ENCODE measurements at places on chromosomes 1 and 21. TPM values are rescaled to one million over a fixed set of nuclear protein-coding genes. Genes with fewer than 3 reads are reported as not detected.

- no peak for DNase-seq
These were observed 45.7 kb downstream of the MTF2 start for GRCh38 chr1:93124556-93125355.

DNA sequence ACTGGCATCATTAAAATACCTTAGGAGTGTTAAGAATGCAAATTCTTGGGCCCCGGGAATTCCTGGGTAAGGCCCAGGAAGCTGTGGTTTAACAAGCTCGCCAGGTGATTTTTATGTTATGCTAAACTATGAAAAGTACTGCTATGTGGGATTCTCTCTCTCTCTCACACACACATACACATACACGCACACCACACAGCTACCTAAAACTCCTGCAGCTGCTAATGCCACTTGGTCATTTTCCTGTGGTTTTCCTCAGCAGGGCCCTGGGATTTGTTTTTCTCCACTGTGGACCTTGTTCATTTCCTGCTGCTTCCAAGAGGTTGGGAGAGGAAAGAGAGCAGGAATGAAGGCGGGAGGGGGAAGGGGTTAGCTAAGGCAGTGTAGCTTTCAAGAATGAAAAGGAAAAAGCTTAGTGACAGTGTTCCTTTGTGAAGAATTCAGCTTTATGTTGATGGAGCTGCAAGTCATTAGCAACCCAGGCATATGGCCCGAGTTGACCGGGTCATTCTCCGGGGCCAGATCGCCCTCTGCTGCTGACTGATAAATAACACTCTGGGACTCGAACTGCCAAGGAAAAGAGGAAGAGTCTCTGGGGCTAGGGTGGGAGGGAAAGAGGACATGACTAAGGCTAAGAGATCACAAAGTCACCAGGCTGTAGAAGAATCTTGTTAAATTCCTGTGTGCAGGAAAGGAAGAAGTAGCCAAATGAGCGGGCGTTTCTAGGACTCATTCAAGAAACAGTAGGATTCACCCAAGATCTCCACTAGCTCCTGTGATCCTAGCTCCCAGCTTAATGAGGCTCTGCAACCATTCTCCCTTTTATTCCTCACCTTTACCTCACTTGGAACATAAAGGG is 30.5 kb upstream of the LRIG2 start:
- DNase-seq, result no peak

- DNase-seq, result no peak
These were observed 722.3 kb downstream of the PLA2G4A start for GRCh38 chr1:187551061-187551460.

DNA sequence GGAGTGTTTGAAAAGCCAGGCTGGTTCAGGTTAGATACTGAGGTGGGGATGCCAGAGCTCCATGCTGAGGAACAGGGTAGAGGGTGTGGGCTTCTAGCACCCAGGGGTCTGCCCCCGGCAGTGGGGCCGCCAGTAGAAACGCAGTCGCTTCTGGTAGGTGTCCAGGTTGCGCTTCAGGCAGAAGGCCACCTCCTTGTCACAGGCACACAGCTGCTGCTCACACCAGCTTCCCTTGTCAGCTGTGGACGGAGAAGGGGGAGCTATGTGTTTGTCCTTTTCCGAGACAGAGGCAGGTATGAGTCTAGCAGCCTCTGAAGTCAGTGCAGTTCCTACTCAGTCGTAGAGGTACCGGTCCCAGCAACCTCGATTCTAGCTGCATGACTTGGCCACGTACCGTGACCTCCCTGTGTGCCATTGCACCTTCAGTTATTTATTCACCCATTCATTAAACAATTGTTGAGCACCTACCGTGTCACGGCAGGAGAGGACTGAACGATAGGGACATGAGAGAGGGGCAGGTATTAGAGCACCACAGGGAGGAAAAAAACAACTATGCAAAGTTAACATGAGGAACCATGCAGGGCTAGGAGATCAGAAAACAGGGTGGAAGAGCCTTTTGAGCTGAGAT is 5.2 kb downstream of the PLA2G2D start:
- DNase-seq, result no peak

DNA sequence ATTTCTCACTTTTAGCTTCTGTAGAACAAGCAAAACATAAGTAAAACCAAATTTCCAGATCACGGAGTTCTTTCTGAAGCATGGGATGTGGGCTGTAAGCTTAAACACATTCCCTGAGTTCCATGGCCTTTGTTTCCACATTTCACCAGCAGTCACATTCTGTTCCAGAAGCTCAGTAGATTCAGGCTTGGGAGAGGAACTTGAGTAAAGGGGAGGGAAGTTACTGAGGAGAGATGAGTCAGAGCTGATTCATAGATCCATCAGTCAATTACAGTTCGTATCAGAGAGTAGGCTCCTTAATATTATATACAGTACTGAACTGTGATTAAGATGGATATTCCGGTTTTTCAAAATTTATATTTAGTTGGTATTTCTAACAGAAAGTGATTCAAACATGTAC is 614.3 kb downstream of the NCAM2 start:
- no peak for DNase-seq

DNA sequence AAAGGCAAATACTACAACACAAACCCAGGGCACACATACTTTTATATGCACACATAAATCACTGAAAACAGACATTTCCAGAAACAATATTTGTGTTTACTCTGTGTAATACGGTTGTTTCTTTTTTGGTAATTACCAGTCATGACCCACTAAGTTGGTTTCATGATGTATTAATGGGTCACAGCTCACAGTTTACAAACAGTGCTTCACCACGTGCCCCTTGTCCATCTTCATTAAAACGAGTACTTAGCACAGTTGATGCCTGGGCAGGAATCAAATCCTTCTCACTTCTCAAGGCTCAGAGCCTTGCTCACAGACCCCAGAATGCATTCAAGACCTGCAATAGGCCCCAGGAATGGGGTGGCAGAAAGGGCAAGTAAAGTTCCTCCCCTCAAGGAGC is 13.8 kb downstream of the SSBP3 start:
- DNase-seq, result no peak

Gene HTR6
- total RNA-seq, result 0.44 TPM

Gene HSD3B1
- total RNA-seq, result not detected

Gene NPR1
- not detected for total RNA-seq
